ENCODE measurements at places on chromosomes 4 and X.
A peak's percentile ranks its signal among the peaks of the same experiment; 100 is the strongest.

- DNase-seq = no peak
These were observed 171.1 kb downstream of the PALLD start for GRCh38 chr4:168667921-168668320.

DNA sequence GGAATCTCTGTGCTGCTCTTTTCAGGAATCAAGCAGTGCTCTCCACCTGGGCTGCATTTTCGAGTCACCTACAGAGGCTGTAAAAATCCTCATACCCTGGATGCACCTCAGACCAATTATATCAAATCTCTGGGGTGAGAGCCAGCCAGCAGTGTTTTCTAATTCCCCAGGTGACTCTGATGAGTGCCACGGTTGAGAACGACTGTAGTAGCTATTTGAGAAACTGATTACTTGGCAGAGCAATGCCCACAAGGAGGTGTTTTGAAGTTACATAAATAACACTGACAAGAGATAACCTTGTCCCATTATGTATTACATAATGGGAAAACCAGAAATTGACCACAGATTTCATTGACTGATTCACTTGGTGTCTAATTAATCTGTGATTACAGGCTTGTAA is 46.8 kb downstream of the CLCN4 start:
- DNase-seq = no peak

GRCh38 chrX:18490806-18491555 is 65.6 kb downstream of the CDKL5 start:
- no peak for DNase-seq

DNA sequence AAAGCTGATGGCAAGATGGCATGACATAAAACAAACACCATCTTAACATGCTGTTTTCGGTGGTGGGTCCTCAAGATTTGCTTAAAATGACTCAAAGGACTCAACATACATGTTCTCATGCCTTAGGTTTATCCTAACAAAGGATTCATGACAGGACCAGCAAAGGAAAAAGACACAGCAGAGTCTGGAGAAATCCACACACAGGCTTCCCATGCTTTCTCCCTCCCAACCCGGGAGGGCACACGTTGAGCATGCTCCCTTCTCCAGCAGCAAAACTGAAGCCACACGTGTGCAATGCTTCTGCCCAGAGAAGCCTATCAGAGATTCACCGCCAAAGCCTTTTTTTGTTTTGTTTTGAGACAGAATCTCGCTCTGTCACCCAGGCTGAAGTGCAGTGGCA is 39.9 kb downstream of the SAT1 start:
- no peak for DNase-seq

- DNase-seq = peak; percentile 66
These were observed 1383.3 kb downstream of the FAM133A start for GRCh38 chrX:95057341-95057740.

DNA sequence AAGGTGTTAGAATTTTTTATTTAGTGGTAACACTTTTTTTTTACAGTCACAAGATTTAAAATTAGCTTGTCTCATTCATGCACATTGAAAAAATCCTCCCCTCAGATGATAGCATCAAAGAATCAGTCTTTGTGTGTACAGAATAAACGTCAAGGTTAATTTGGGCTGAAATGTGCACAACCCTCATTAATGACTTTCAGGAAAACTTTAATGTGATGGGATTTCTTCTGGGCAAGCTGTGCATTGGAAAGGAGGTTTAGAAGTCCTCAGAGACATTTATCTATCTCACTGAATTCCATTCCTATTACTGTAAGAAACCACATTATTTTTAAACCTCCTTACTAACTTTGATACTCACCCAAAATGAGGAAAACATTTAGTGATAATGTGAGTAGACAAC is 88.2 kb upstream of the TECRL start:
- DNase-seq = peak; percentile 59

- DNase-seq = no peak
These were observed 6.8 kb upstream of the ACSL4 start for GRCh38 chrX:109739625-109740432.

GRCh38 chr4:71029504-71029903 is 36.1 kb downstream of the DCK start:
- no peak for DNase-seq

Data from retinal pigment epithelial cell (primary cell).